C1 segment of cervical spinal cord (tissue), 14 donors: ENCODE measurements at places on chromosomes 11 and 22.
A peak's percentile ranks its signal among the peaks of the same experiment; 100 is the strongest.

DNA sequence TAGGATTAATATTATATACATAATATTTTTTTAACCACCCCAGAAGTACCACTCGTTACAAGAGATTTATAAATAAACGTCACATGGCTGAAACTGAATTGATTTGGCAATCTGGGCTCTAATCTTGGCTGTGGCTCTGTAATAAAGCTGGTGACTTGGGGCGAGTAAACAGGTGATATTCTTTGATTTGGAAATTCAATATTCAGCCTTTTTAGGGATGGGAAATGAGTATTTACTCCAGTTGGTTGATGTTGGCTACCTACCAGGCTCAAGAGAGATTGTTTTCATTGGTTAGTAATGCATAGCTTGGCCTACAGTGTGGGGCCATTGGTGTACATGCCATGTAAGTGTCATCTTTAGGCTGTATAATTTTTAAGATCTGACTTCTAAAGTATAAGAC lies 117.7 kb upstream of the SORL1-AS1 start:
- no peak for DNase-seq

- DNase-seq = no peak
Observed at GRCh38 chr11:58573451-58574104, 2.1 kb downstream of the LPXN start.

GRCh38 chr11:9269492-9270013 lies 4.4 kb upstream of the DENND5A start:
- DNase-seq = no peak

DNA sequence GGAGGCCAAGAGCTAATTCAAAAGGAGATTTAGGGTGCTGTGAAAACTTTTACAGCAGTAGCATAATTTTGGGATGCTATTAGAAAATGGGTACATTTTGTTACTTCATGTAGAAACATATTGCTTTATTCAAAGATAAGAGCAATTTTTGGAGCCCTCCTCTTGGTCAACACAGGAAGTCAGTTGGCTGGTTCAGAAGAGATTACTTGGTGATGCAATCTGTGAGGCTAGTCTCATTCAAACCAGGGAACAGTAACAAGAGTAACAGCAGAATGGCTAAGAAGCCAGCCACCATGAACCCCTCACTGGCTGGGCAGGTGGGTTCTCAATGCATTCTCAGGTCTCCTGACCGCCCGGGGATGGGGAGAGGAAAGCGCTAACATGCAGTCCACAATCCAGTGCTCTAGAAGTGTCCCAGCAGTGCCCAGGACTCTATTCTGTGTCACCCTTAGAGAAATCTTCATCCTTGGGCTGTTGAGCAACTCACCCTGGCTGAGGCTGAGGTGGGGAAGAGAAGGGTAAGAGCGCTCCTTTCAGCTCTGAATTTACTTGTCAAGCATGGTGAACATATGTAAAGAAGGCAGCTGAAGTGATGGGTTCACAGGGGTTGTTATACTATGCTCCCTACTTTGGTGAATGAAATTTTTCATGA lies 262.2 kb upstream of the UBASH3B start:
- DNase-seq = no peak

- no peak for DNase-seq
Observed at GRCh38 chr11:35389897-35390465, 29.4 kb downstream of the SLC1A2 start.

- DNase-seq = no peak
Observed at GRCh38 chr11:117538263-117539135, 210.8 kb downstream of the CEP164 start.

DNA sequence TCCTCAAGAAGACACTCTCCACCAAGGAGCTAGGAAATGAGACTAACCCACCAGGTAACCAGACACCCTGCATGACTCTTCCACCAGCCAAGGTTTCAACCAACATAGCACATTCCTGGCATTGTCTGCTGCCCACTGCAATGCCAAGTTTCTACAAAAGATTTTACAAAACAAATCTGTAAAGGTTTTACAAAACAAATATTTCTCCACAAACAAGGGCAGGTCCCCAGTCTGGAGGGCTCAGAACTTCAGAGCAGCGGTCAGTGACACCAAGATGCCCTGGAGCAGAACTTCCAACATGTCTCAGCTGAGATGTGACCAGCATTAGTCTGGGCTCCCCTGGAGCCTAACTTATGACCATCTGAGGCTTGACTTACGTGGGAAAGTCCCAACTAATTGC lies 14.0 kb downstream of the GALNT18 start:
- no peak for DNase-seq

- DNase-seq = no peak
Observed at GRCh38 chr11:111077530-111078322, 167.8 kb upstream of the POU2AF2 start.

- no peak for DNase-seq
Observed at GRCh38 chr22:28004021-28004420, 85.0 kb upstream of the PITPNB start.

DNA sequence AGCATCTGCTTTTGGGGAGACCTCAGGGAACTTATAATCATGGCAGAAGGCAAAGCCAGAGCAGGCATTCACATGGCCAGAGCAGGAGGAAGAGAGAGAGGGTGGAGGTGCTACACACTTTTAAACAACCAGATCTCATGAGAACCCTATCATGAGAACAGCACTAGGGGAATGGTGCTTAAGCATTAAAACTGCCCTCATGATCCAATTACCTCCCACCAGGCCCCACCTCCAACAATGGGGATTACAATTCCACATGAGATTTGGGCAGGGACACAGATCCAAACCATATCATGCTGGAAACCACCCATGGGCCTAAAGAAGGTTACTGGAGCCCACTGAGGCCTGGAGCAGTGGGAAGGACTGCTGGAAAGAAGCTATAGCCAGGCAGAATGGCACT lies 66.9 kb upstream of the CHST1 start:
- DNase-seq = no peak

GRCh38 chr22:38793721-38794466 lies at the start of gene DNAL4:
DNAL4 (minus strand) TSS chr22:38794143; CDS start chr22:38782731, 11,412 bp downstream.
- peak; percentile 86 for DNase-seq

DNA sequence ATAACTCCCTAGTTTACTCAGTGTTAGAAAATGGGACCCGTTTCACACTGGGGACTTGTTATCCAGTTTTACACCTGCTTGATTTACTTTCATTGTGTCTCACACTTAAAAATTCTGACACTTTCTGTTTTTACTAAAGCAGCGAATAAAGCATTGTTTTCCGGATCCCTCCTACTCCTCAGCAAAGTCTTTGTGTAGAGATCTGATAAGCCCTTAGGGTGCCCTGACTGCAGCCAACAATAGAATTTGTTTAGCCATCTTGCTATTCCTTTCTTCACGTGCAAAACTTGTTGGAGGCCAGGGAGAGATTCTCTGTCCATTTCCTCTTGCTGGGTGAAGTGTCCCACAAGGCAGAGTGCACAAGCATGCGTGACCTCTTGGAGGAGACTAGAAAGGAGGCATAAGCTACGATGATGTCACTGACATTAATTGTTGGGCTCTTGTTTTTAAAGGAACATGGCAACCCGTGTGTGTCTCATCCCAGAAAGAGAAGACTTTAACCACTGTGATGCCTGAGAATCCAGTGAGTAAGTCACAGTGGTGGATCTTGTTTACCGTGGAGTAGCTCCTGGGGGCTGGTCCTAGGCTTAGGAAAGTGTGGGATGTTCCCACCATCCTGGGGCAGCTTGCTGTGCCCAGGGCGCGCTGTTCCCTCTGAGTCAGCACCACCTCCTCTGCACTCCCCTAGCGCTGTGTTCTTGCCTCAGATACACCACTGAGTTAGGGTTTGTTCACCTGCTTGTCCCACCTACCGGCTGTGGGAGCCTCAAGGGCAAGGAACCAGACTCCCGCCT lies 27.7 kb downstream of the MICAL2 start:
- no peak for DNase-seq

- no peak for DNase-seq
Observed at GRCh38 chr11:127028648-127029047, 28.1 kb upstream of the KIRREL3 start.

GRCh38 chr11:19234231-19234817 lies 6.4 kb downstream of the E2F8 start:
- DNase-seq = no peak

DNA sequence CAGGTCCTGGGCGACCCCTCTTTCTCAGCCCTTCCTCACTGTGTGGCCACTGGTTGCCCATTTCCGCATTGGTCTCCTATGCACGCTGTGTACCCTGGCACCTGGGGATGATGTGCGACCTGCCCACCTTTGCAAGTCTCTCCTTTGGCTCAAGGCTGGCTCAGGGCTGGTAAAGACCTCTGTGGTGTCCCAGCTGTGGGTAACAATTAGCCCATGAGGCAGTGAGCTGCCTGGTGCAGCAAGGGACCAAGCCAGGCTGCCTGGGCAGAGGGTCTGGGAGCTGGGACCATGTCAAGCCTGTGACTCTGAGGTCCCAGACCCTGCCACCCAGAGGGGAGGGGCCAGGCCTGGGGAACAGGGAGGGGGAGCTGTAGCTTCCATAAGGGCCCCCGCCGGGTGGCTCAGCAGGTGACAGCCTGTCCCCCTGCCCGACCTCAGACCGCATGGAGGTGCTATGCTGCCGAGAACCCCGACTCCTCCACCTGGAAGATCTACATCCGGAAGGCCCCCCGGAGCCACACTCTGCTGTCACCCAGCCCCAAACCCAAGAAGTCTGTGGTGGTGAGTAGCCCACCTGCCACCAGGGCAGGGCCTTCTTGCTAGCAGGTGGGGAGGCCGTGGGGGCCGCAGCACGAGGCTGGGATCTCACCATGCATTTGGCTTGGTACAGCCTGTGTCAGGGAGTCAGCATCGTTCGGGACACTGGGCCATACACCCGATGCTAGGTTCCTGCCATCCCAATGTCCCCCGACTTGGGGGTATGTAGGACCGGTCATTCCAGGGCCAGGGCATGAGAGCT lies 112.5 kb downstream of the KCNQ1OT1 start:
- no peak for DNase-seq

DNA sequence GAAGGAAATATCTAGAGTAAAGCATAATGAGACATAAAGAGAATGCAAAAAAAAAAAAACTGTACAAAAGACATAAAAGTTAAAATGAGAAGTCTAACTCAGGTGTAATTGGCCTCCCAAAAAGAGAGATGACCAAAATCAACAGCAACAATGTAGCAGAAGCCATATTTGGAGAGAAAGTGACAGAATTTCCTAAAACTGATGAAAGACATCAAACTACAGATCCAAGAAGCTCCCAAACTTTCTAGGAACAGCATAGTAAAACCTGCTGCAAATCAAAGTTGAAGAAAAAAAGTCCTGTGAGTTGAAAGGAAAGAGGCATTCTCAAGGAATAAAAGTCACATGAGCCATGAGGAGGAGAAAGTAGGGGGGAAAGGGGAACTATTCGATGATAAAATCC lies 231.3 kb downstream of the METTL15 start:
- DNase-seq = no peak
